ENCODE measurements at places on chromosomes 5 and 9.

GRCh38 chr5:65722575-65723403, 784 bp downstream of the NLN start:
- DNase-seq = peak; percentile 85

- no peak for DNase-seq
These were observed 12.9 kb upstream of the FGF10 start for GRCh38 chr5:44402084-44402483.

DNA sequence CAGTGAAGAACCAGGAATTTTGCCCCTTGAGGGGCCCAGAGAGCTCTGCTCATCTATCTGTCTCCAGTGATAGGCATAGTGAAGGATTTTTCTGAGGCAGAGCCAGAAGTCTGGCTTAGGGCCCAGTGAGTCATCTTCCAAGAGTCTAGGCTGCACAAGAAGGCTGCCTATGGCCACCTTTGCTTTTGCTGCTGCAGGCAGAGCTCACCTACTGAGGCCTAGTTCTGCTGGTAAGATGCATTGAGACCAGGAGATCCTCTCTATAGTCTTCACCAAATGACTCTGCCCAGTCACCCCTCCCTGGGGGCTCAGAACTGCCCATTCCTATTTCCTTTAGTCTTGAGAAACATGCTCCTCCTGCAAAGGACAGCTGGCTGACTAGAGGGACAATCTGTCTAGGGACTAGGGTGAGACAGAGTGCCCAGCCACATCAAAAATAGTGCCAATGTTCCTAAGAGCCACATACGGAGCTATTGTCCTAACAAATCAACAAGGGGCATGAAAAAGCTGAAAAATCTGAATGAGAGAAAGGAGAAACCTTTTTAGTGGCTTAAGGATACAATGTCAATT, 40.3 kb upstream of the CDKN2AIPNL start:
- DNase-seq = peak; percentile 67

GRCh38 chr9:22203371-22204138, 194.4 kb upstream of the CDKN2B start:
- DNase-seq = no peak
